Cardiac muscle cell (in vitro differentiated cells and primary cell): ENCODE measurements at places on chromosomes 1 and 21. TPM values are rescaled to one million over a fixed set of nuclear protein-coding genes. Genes with fewer than 3 reads are reported as not detected.

DNA sequence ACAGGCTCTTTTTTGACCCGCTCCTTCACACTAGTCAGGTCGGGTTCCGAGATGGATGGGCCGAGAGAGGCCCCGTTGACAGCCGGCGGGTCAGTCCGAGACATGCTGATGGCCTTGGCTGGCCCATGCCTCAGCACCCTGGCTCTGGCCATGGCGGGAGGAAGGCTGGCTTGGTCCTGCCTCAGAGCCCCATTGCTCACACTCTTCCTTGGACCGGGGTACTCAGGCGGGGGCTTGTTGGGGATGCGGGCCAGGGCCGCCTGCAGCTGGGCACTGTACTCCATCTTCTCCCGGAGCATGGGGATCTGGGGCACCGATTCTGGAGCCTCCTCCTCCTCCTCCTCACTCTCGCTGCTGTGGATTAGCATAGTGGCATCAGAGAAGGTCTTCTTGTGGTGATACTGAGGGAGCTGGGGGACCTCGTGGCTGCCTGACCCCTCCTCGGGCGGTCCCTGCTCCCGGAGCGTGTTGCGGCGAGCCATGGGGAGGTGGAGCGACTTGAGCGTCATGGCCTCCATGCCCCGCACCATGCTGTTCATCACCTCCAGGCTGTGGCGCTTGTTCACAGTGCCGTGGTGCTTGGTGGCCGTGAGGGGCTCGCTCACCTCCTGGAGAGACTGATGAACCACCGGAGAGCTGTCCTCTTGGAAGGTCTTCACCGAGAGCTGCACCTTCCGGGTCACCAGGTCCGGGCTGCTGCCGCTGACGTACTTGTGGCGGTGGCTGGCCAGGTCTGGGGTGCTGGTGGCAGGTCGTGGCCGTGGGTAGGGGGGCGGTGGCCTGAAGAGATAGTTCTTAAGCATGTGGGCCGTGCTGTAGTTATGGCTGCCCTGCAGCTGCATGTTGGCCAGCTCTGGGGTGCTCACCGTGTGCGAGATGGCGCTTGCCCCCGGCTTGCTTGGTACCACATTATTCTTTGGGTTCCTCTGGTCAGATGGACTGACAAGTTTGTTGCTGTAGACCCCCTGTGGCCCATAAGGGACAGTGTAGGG is 102.7 kb downstream of the SMYD2 start:
- no peak for DNase-seq

DNA sequence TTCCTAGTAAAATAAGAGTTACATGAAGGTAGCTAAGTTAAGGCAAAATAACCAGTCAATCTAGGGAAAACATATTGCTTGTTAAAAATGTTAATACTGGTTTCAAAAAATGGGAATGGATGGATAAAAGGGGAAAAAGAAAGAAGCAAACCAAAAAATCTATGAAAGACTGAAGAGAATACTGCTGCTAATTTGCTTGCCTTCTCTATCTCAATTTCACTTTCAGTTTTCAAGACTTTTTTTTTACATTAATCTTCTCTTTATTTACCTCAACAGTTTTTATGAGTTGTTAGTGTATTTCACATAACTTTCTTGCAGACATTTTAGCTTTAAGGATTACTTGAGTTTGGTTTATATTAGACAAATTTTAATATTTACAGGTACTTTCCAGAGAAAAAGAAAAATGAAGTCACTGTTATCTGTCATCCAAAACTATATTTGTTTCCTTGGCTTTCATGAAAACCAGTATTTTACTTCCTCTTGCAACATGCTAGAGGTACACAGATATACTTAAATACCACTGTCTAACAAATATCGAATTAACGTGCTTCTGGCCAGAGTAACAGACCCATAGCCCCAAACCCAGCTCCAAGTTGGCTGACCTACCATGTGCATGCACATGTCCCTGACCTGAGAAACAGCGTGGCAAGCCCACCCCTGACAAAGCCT is 70.7 kb downstream of the COL24A1 start:
- no peak for DNase-seq

- DNase-seq, result no peak
Measured at GRCh38 chr1:66351913-66352312, 182.0 kb upstream of the SGIP1 start.

- peak; percentile 96 for DNase-seq
Measured at GRCh38 chr1:86774305-86775295, 70.2 kb downstream of the SH3GLB1 start.

DNA sequence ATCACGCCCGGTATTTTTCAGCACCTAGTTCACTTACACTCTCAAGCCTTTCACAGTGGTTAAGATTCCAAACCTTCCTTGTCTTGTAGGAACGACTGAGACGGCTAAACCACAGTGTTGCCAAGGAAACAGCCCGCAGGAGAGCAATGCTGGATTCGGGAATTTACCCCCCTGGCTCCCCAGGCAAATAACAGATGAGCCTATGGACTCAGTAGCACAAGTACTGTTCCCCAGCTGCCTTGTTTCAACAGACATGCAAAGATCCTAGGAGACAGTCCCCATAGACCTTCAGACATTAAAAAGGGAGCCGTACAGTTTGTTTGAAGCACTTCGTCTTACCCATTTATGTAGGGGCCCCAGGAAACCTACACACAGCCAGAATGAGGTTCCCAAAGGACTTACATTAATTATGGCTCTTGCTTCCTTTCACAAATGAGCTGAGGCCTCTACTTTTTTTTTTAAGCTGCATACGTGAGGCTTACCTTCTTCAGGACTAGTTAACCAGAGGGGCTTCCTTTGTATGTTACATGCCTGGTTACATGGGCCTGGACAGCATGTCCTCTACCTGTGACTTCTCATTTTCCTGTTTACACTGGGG is 2.7 kb downstream of the SNAPIN start:
- no peak for DNase-seq

Gene LRRC7
- 0.71 TPM in 1 of 2 replicates, not detected in the other for polyA plus RNA-seq

Gene NUP210L
- not detected in 2 replicates for polyA plus RNA-seq

DNA sequence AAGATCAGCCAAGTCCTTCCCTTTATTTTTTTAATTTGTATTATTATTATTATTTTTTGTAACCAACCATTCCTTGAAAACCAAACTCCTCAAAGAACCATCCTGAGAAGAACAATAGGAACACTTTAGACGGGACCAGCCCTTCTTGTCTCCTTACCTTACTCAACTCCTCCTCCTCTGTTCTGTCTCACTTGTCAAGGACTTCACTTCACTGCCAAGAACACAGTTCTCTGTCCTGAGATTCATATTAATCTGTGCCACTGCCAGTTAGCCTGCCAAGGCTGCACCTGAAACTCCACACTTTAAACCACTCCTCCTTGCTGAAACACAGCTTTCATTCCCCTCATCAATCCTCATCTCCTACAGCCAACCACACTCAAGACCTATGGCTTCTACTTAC is 73.8 kb upstream of the ATP1A1 start:
- no peak for DNase-seq

GRCh38 chr1:203589595-203589994 is 37.0 kb upstream of the ATP2B4 start:
- no peak for DNase-seq

- DNase-seq, result no peak
Measured at GRCh38 chr1:27687906-27688305, 15.9 kb upstream of the IFI6 start.

- DNase-seq, result no peak
Measured at GRCh38 chr1:180585994-180586359, 27.2 kb downstream of the OVAAL start.

Gene KRTAP19-6
- polyA plus RNA-seq, result not detected in 2 replicates

Gene ALPL
- polyA plus RNA-seq, result 0.21 and 0.77 TPM in 2 replicates

Gene SLC35F3
- 2.0 and 2.6 TPM in 2 replicates for polyA plus RNA-seq

Gene ATP1A4
- polyA plus RNA-seq, result 0.16 and 0.21 TPM in 2 replicates

DNA sequence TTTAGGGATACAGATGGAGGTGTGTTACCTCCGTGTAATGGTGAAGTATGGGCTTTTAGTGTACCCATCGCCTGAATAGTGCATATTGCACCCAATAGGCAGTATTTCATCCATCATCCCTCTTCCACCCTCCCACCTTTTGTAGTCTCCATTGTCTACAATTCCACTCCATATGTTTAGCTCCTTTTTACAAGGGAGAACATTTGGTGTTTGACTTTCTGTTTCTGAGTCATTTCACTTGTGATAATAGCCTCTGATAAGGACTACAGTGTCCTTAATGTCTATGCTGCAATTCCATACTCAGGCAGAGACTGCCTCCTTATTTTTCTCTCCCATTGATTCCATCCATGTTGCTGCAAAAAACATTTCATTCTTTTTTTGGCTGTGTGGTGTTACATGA is 48.7 kb downstream of the OVGP1 start:
- no peak for DNase-seq
